CD4-positive, alpha-beta T cell treated with Interferon alpha-2 for 1 hour (primary cell): ENCODE measurements at places on chromosomes 1 and 21.

DNA sequence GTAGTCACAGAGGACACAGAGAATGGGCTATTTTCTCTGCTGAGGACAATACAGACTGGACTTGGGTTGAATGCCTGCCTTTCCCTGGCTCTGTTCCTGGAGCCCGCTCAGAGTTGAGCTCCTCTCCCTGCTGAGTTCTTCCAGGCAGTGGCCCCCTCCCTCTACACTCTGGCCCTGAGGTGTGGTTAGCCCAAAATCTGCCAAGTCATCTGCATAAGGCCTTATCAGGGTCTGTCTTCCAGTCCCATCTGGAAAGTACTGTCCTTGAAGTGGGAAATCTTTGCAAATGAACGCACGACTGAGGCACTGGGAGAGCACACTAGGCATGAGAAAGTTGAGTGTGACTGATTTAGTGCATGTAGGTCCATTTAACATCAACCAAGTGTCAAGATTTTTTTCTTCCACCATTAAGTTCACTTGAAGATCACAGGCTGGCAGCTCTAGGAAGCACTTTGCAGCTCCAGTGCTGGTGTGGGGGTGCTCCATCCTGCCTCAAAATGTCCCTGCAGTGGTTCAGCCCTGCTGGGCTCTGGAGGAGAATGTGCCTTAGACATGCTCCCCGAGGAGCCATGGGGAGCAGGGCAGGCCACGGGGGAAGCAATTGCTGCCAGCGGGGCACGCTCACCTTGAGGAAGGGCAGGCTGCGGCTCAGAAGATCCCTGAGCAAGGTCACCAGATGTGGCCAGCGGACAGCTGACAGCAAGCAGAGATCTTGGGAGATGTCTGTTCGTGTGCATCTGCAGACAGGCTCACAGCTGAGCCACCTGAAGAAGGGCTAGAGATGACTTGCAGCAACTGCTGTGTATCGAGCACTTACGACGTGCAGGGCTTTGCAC is 41.5 kb downstream of the IER5 start:
- DNase-seq, result no peak

- DNase-seq, result no peak
Observed at GRCh38 chr1:1259540-1259939, 13.0 kb upstream of the C1QTNF12 start.

- no peak for DNase-seq
Observed at GRCh38 chr1:186094172-186094571, 280.9 kb downstream of the TPR start.

- no peak for DNase-seq
Observed at GRCh38 chr1:198841477-198841876, 202.6 kb downstream of the PTPRC start.

DNA sequence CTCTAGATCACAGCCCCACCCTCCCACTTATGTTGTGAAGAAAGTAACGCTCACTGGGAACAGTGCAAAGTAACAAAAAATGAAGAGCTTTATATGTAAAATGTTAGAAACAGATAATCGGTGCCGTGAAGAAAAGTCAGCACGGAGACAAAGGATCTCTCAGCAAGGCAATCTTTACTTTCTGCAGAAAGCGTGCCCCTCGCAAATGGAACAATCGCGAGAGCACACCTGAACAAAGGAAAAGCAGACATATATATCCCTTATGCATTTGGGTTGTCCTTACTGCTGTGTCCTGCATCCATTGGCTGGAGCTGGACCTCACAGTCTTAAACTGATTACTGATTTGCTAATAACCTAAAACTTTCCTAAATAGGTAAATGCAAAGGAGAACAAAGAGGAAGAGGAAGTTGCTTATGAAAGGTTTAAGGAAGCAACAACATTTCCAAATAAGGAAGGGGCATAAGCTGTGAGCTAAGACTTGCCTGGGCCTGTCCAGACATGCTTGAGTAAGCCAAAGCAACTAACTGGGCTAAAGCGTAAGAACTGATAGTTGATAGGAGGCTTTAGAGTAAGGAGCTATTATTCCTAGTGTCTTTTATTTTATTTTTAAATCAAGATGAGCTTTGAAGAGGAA is 89.7 kb downstream of the GTF2B start:
- DNase-seq, result no peak

DNA sequence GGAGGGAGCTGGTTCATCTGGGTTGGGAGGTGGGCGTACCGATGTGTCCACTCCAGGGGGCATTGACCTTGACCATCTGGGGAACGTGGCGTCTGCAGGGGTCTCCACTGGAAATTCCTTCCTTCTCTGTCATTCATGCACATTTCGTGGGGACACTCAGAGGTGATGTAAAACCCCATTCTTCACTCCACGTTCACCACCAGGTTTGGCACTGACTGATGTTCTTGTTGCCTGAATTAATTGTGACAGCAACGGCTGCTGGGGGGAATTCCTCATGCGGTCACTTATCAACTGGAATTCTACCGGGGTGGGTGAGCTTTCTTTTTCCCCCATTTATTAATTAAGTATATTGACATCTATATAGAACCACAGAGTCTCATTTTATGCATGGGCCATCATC is 18.1 kb upstream of the POFUT2 start:
- no peak for DNase-seq
